ENCODE measurements at places on chromosomes 7 and 10.

DNA sequence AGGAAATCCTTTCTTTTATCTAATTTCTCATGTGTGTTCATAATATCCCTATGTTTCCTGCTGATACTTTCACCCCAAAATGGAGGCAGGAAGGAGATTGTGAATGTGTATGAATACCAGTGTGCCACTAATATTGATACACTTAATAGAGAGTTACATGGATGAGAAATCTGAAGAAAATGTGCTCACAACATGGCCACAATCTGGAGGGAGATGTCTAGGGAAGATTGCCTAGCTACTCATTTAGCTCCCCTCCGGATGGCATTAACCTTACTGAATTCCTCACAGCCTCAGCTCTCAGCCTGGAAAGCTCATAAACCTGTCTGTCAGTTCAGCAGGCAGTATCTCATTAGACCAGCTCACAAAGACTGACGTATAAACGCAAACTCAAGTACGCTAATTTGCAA is 23.4 kb upstream of the DMTF1 start:
- DNase-seq = no peak

DNA sequence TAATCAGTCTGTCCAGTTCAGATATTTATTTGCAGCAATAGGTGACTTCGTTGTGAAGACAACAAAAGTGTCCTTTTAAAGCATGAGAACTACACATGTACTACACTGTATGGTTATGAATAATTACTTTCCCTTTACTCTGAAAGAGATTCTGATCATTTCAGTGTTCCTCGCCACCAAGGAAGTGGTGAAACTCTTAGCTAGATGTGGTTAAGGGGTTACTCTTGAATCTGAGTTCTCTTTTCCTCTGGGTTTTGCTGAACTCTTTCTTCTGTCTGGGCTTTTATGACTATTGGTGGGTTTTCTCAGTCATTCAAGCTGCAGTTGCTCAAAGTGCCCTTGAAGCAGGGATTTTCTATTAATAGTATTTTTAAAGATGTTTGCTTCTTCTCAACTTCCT is 127.9 kb upstream of the SEM1 start:
- DNase-seq = peak; percentile 33

- no peak for DNase-seq
Observed at GRCh38 chr7:71639382-71640085, 507.6 kb downstream of the GALNT17 start.

DNA sequence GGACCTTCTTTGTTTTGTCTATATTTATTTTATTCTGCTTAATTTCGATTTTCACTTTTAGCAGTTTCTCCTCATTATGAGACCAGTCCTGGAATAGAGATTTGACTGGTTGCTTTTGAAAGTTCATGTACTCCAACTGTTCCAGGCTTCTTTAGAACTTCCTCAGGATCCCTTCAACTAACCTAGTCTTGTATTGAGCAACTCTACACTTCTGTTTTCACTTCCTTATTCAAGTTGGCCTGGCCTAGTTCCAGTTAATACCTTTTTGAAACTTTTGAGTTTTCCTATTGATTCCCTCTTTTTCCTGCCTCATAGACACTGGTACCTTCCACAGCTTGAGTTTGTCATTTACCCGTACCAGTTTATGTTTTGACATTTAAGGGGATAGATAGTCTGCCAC is 421.7 kb downstream of the ATRNL1 start:
- DNase-seq = no peak

DNA sequence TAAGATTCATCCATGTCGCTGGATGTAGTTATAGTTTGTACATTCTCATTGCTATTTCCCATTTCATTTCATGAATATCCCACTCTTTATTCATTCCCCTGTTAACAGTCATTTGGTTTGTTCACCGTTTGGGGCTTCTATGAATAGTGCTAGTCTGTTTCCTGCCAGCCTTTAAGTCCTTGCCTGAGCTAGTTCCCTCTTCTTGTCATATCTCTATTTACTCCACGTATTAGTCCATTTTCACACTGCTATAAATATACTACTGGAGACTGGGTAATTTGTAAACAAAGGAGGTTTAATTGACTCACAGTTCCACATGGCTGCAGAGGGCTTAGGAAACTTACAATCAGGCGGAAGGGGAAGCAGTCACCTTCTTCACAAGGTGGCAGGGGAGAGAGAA is 56.2 kb downstream of the PLCE1 start:
- no peak for DNase-seq

GRCh38 chr10:119526621-119527592 is 15.6 kb downstream of the RGS10 start:
- DNase-seq = no peak

GRCh38 chr10:43076876-43077420 is at the start of gene RET:
TSS of gene RET (plus strand) at chr10:43077069. CDS start at chr10:43077259, 190 bp downstream.
- DNase-seq = peak; percentile 76

DNA sequence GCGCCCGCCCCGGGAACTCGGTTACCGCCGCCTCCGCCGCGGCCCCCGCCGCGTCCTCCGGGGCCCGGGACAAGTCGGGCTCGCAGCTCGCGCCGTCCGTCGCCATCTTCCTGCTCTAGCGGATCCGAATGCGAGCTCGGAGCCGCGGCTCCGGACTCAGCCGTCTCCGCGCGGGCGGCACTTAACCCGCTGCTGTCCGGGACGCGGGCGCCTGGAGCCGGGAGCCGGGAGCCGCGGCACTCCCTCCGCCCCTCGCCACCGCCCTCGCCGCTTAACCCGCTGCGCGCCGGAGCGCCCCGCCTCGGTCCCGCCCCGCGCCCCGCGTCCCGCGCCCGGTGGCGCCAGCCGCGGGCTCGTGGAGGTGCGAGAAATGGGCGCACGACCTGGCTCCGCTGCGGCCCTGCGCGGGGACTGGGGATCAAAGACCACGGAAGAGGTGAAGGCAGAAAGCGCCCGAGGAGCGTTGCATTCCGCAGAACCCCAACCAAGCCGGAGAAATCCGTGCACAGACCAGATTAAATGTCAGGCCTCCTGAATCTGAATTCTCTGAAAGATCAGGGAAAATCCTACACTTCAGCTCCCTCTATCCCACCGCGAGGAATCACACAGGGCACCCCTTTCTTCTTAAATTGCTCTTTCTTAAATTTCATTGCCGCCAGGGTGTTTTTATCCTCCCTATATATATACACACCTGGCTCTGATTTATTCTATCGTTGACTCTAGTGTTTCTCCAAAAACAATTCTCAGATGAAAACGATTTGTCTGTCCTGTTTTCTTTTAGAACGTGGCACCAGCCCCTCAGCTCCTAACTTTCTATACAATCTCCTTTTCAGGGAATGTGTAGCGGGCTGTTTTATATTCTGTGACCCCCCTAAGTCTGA is at the start of gene CTTNBP2:
TSS of gene CTTNBP2 (minus strand) at position 132 of the 881 bp plus-strand sequence. CDS start at position 106, 26 bp downstream.
- DNase-seq = peak; percentile 25

DNA sequence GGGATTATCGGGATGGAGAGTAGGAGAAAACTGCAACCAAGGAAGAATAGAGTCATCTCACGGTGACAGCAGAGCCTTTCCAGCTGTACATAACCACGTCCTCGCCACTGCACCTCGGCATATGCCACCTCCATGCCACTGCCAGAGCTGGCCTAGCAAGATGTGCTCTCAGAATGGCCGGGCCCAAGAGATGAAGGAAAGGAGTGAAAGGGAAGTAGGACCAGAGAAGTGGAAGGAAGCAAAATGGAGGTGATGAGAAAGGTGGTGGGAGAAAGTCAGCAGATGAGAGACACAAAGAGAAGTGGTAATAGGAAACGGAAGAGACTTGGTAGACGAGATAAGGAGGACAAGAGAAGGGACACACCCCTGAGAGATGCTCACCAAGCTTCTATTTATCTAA is 8.0 kb upstream of the CALU start:
- no peak for DNase-seq

DNA sequence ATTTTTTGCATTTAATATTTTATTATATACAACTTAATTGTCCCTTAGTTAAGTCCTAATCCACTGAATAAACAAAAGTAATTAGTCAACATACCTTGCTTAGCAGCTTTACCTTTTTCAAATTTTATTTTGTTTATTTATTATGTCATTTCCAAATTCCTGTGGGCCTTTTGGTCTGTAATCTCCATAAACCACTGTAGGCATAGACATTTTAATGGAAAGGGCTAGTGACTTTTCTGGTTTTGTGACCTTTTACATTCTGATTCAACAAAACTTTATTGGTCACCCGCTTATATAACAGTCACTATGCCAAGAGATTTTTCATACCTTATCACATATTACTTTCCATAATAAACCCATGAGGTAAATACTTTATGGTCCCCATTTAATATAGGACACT is 181.3 kb upstream of the PRPS1L1 start:
- DNase-seq = no peak

- DNase-seq = no peak
Observed at GRCh38 chr10:43094085-43094484, 17.2 kb downstream of the RET start.

GRCh38 chr10:126059076-126059826 is 162.9 kb downstream of the FANK1 start:
- DNase-seq = no peak

DNA sequence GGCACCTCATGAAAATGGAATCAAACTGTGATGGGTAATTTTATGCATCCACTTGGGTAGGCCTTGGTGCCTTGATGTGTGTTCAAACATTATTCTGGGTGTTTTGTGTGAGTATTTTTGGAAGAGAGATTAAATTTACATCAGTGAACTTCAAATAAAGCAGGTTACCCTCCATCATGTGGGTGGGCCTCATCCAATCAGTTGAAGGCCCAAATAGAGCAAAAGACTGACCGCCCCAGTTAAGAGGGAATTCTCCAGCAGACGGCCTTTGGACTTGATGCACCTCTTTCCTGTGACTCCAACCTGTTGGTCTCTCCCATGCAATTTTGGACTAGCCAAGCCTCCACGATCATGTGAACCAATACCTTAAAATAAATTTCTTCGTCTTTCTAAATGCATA is 97.7 kb upstream of the DPP6 start:
- no peak for DNase-seq

GRCh38 chr10:85902051-85902450 is 464.5 kb downstream of the GRID1 start:
- no peak for DNase-seq

DNA sequence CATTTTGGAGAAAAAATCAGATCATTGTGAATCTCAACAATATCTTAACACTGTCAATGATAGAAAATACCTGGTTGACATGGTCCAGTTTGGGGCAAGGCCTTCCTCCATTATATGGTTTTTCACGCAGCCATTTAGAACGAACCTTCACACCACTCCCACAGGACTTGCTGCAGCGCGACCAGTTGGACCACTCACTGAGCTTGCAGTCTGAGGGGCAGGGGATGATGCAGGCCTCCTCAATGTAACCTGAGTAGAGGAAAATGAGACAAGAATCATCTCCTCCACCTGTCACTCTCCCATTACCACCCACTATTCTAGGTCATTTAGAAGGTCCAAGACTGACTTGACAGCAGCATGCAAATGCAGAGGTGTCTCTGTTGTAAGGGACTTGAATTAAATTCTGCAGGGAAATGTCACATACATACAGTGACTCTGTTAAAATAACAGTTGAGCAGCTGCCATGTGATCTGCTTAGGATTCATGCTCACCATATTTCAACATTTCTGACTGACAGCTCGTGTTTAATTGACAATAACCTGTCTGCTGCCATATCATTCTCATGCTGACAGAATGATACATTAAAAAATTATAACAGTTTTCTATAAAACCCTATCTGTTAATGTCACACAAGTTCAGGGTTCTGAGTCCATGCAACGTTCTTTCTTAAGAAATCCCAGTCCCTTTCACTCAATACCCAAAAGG is 403.0 kb downstream of the THSD7A start:
- DNase-seq = no peak

- no peak for DNase-seq
Observed at GRCh38 chr7:114151777-114152176, 233.0 kb upstream of the PPP1R3A start.

DNA sequence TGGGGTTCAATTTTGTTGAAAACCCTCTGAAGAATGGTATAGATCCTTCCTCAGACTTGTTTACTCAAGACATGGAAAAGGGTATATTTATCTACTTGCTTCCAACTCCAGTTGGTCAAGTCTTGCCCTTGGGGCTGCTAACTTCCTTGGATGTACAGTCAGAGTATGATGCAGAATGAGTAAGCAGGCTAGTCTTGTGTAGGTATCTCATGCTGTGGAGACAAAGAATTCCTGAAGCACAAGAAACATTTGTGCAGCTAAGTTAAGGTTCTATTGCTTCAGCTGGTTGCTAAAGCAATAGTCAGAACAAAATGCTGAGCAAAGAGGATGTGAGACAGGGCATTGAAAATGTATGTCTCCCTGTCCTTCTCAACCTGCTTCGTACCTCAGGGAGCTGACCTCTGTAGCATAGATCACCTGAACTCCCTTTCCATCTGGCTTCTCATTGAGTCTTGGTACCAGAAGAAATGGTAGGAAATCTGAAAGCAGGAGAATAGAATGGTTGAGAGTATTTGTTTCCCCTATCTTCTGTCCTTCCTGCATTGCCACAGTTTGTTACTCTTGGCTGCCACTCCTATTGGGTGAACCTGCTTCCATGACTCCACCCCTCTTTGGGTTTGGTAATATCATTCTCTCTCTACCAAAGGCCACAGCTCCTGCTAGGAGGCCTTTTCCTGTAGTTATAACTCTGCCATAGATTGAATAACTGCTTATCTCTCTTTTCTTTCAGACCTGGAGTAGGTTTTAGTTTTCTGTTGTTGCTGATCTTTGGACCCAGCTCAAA is 346.0 kb downstream of the PHF14 start:
- DNase-seq = no peak

DNA sequence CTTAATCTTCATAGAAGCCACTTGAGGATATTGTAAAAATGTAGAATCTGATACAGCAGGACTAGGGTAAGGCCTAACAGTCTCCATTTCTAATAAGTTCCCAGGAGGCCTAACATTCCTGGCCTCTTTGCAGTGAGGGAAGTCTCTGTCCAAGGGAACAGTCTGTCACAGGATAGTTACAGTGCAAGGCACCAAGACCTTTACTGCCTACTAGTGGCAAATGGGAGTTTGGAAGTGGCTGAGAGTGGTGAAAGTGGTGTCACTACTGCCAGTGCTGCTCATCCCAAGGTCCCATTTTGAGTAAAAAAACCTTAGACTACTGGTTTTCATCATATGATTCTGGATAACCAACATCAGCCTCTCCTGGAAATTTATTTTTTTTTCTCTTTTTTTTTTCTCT is 619.5 kb upstream of the SEMA3D start:
- no peak for DNase-seq

- no peak for DNase-seq
Observed at GRCh38 chr7:1868516-1869165, 198.6 kb downstream of the ELFN1 start.

- no peak for DNase-seq
Observed at GRCh38 chr10:124005091-124005490, 88.3 kb downstream of the CHST15 start.

DNA sequence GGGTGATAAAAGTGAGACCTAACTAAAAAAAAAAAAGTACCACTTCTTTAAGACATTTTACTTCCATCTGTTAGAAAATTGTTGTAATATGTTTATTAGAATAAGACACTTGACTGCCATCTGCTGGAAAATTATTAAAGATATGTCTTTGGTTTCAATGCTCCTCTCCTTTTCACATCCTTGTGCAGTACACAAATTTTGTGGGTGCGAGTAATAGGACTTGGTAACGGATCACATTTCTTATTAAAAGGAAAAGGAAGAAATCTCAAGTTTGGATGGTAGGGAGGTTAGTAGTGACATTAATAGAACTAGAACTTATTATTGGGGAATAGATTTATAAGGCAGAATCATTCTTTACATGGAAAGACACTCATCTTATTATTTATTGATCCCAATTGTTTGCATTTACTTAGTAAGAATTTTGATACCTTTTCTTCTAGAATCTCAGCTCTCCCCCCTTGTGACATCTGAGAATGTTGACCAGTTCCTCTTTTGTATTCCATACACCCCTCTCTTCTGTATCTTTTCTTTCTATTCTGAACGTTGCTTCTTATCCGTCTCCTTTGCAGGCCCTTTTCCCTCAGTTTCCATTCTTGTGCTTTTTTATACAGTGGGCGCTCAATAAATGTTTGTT is 43.0 kb upstream of the RPA3 start:
- peak; percentile 23 for DNase-seq

- DNase-seq = peak; percentile 34
Observed at GRCh38 chr10:125096371-125096770, 64.0 kb downstream of the CTBP2 start.
